ENCODE measurements at places on chromosomes 1 and 21.

DNA sequence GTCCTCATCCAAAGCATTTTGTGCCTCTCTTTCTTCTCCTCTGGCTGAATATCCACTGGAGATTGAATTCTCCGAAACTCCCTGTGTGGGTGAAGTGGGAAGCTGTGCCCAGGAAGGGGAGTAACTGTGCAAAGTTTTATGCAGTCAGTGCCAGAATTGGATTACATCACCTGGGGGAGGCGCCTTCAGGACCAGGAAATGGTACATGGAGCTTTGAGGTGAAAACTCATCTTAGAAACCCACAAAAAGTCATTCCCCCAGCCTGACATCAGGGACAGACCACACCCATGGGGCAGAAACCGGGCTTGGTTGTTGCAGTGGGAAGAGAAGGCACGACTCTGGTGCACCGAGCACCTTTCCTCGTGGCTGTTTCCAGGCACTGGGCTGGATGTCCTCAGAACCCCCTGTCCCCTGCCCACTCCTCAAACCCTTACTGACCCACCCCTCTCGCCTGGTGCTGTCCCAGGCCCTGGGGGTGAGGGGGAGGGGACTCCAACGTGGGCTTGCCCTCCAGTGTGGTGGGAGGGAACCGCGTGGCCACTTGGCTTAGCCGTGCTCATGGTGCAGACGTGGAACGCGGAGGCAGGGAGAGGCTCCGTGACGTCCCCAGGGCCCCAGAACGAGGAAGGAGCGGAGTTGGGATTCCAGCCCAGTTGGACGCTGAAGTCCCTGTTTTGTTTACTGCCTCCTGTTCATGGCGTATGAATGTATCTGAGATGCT is 15.7 kb downstream of the TFF3 start:
- no peak for DNase-seq

- peak; percentile 29 for DNase-seq
Measured at GRCh38 chr1:86616871-86617270, 70.0 kb downstream of the CLCA4 start.

DNA sequence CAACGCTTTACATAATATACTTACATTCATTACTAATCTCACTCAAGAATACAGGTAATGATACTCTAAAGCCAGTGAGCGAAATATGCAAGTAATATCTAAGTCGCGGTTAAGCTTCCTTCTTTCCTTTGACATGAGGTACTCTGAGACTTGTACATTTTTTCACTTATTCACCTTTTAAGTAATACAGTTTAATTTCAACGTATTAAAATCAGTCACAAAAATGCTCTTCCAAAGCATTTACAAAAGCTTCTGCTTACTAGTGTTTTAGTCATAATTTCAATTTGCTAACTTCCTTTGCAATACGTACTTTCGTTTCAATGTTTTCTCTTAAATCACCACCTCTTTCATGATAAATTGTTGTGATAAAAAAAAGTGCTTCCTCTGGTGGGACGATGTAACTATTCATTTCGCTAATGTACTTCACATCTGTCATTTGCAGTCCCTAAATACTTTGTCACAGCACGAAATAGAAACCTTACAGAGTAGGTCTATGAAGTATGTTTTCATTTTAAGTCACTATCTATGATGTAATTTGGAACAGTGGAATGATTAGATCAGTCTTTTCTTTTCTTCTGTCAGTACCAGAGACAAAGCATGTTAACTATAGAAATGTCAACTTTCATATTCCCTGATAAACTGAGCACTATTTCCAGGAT is 34.0 kb upstream of the ADGRL4 start:
- no peak for DNase-seq

DNA sequence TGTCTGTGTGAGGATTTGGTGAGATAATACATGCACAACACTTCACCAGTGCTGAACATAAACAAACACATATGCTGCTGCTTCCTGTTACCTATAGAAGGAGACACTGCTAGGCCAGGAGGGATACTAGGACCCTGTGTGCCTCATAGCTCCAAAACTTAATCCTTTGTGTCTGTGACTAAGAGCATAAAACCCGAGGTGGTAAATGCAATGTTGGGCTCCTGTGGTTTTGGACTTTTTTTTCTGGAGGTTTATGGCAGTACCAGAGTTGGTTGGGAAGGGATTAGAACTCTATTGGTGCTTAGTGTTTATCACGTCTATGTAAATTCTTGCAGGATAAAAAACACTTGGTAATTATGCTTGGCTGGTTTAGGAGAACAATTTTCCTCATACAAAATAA is 122.9 kb downstream of the NUF2 start:
- DNase-seq = no peak

DNA sequence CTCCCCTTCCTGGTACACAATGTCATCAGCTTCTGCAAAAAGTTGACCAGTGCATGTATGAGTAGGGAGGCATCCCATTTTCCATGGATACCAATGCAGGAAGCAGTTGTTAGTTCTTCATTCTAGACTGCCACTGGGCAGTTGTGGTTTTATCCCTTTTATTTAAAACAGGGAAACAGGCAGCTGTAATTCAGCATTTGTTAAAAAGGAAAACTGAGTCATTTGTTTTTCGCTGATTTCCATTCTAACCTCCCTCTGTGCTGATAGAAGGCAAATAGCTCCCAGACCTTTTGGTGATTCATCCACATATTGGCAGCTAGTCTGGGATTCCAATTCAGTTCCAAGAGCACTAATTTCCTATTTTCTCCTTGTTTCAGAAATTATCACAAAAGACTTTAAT is 21.1 kb upstream of the ABCA4 start:
- no peak for DNase-seq

DNA sequence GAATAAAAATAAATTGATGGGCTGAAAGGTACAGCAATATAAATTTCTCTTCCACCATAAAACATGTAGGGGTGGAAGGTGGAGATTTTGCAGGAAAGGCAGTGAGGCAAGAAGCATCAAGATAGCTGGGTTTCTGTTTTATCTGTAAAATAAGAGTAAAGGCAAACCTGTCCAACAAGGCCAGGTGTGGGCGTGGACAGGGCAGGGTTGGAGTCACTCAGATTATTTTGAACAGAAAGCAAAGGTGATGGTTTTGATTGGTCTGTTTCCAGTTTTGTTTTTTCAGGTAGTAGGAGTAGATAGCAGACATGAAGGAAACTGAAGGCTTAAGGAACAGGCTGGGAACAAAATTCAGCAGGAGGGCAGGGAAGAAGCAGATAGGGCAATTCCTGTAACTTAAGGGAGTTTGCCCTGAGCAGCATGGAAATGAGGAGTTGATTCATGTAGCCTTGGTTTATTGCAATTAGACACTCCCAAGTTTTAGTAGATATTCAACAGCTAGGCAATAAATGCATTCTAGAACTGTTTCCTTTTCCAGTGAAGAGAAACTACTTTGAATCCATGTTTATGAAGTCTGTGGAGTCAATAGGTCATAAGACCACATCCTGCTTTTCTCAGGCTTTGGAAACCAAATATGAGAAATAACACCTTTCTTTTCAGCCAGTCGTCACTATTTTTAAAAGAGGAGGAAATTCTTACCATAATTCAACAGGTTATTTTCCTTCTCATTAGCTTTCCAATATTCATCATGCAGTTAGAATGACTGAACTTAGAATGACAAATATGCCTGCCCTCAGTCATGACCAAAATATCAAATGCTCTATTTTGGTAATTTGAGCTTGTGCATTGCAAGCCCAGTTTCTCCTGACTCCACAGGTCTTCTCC is 38.7 kb upstream of the CD55 start:
- no peak for DNase-seq

DNA sequence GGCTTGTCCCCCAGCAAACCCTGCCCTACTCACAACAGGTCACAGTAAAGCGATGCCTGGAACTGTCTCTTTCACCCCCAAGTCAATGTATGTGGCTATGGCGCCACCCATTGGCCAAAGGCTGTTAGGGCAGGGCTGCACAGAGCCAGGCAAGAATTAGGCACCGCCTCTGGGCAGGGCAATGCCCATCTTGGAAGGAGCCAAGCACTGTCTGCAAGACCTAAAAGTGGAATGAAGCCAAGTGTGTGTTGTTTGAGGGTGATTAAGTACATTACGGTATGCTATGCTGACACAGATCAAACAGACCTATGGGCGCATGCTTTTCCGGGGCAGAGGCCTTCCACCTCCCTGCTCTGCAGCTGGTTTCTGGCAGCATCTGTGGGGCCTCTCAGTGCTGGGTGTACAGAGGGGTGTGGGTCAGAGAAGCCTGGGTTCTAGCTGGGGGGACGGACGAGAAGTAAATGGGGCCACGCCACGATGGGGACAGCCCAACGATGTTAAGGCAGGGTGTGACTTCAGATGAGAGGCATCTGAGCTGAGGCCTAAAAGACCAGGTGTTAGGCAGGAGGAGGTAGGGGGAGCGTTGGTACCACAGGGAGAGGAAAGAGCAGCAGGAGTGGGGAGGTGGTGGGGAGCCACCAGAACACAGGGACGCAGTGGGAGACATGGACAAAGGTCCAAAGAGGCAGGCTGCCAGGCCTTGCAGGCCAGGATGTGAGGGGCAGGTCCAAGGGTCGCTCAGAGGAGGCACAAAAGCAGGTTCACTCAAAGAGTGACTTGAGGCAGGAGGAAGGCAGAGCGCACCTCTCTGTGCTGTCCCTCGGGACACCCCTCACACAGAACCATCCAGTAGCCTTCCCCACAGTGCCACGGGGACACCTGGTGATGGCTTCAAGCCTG is 49.8 kb downstream of the ACOT7 start:
- DNase-seq = peak; percentile 57

DNA sequence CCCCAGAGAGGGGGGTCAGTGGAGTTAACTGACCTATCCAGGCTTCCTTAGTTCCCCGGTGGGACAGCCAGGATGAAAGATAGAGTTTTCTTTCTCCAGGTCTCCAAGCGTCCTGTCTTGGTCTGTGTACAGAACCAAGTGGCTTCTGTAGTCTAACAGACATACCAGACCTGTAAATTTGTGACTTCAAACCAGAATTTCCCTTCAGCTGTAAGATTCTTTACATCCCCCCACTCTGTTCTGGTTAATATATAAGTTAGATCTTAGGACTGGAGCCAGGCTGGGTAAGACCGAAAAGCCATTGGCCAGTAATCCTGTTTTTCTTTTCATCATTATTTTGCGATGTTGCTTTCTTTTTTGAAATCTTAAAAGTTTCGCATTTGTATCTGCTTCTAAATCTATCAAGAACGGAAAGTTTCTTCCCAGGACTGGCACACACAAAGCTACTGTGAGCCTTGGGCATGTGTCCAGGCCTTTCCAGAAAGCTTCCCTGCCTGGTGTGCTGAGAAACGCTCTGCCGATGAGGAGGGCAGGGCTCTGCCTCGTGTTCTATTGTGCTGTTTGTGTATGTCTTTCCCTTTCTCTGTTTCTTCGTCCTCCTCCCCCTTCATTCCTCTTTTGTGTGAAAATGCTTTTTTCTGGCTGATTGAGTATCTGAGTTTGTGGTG is 72.3 kb downstream of the RGL1 start:
- DNase-seq = no peak

DNA sequence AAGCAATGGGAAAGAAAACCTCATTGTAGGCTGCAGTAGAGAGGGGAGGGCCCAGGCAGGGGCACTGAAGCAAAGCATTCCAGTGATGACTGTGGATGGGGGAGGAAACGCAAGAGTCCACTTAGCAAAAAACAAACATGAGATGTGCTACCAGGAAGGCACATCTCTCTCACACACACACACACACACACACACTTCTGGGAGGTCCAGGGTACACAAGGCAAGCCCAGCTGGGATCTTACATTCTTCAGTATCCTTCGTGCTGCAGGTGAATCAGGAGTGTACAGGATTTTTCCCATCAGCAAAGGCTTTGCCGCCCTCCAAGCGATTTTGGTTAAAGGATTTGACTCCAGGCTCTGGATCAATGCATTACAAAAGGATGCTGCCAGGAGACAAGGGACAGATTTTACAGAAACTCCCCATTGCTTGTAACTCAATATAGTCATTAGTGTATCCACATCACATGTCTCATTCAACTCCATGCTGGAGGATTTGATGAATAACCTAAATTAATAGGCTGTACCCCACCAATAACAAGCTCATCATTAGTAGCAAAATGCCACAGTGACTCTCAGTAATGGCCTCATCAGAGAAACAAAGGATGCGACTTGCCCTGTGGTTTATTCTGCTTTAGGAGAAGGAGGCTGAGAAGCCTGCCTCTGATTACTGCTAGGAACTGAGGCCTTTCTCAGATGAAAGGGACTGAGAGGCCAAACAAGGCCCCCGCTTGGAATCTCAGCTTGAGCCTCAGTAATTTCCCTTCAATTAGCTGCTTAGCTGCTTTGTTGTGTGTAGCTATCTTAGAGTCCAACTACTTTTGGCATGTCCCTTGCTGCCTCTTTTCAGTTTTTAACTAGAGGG is 41.6 kb downstream of the ABCA4 start:
- no peak for DNase-seq

Data from CD4-positive, alpha-beta T cell treated with Interleukin-4 for 4 hours (primary cell).